ENCODE measurements at places on chromosomes 13 and 19. TPM values are rescaled to one million over a fixed set of nuclear protein-coding genes. Genes with fewer than 3 reads are reported as not detected.

Gene CPAMD8
- polyA plus RNA-seq, result not detected

Gene CDKN2D
- 149 TPM for polyA plus RNA-seq

Gene TEAD2
- 5.4 TPM for polyA plus RNA-seq

DNA sequence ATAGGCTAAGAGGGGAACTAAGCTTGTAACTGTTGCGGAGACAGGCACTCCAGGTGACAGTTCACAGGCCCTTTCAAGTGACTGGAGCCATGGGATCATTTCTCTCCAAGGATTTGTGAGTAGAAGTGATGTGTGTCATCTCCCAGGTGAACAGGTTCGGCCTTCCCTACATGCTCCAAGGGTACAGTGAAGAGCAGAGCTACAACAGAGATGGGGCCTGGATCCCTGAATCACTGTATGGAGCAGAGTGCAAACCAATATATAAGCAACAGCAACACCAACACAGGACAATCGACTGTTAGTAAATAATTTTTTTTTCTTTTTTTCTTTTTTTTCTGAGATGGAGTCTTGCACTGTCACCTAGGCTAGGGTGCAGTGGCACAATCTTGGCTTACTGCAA is 15.0 kb downstream of the ZSCAN18 start:
- H3K4me3 ChIP-seq, result no peak overlapping the region
- H3K36me3 ChIP-seq, result peaks cover 8% of the 10 kb centered on the region
- H3K27me3 ChIP-seq, result no peaks in the 10 kb centered on the region
- H3K27ac ChIP-seq, result no peak overlapping the region

GRCh38 chr13:36339600-36340155 is 6.5 kb downstream of the SPART start:
- H3K27ac ChIP-seq, result no peak overlapping the region
- no peaks in the 10 kb centered on the region for H3K36me3 ChIP-seq
- peaks cover 11% of the 10 kb centered on the region for H3K4me1 ChIP-seq
- H3K4me3 ChIP-seq, result no peak overlapping the region
- DNase-seq, result no peak
- H3K27me3 ChIP-seq, result no peaks in the 10 kb centered on the region

Gene NLRP5
- not detected for polyA plus RNA-seq

Gene ANKRD24
- polyA plus RNA-seq, result not detected

GRCh38 chr19:50739132-50739913 is 16.2 kb downstream of the CLEC11A start:
- H3K4me1 ChIP-seq, result no peaks in the 10 kb centered on the region

GRCh38 chr13:43786766-43787517 is at the start of gene ENOX1:
Gene ENOX1, minus strand, starts transcription at chr13:43786972.
- no peaks in the 10 kb centered on the region for H3K36me3 ChIP-seq
- peak; percentile 5 for DNase-seq
- no peak within 1 kb of the TSS for H3K27ac ChIP-seq
- peaks cover 45% of the 10 kb centered on the region for H3K27me3 ChIP-seq

Gene PTGIR
- polyA plus RNA-seq, result 4.5 TPM

Gene ZNF69
- polyA plus RNA-seq, result 0.30 TPM

Gene PSG2
- not detected for polyA plus RNA-seq

DNA sequence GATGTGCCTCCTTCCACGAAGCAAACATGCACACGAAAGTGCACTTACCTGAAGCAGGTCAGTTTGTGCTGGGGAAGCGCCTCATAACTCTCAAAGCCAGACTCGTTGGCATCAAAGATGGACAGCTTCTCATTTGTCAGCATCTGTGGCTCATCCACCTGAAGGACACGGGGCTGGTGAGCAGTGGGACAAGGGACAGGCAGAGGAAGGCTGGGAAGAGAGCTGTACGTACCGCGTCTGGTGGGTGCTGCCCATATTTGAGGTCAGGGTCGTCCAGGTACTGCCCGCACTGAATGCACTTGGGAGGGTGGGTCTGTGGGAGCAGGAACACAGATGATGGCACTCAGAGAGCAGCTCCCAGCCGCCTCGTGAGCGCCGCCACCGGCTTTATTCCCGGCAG is 35.1 kb downstream of the DNMT1 start:
- H3K27me3 ChIP-seq, result no peaks in the 10 kb centered on the region
- no peak overlapping the region for H3K4me3 ChIP-seq
- DNase-seq, result no peak
- no peak overlapping the region for H3K27ac ChIP-seq
- no peaks in the 10 kb centered on the region for H3K4me1 ChIP-seq

DNA sequence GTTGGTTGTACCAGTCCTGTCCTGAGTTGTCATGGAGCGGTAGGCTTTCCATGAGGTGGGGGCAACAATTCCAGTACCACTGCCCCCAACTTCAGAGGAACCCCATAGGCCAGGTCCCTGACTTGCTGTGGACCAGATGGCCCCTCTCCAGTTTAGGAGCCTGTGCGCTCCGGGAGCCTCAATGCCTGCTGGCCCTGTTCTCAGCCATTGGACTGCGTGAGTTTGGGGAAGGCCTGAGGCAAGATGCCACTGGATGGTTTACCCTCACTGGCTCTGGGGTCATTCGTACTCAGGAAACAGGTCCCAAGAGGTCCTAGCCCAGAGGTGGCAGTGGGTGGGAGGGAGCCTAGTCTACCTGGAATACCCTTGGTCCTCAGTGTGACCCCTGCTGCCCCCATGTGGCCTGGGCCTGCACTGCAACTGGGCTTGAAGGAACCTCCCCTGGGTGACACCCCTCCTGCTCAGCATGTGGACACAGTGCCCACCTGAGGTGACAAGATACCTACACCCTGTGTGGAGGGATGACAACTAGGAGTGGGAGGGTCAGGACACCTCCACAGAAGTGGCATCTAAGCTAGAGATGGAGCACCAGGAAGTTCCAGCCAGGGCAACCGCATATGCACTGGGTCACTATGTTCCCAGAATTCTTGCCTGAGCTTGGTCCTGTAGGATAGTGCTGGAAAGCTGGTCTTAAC is 6.0 kb upstream of the PRR19 start:
- no peaks in the 10 kb centered on the region for H3K27me3 ChIP-seq
- H3K4me3 ChIP-seq, result no peak overlapping the region
- H3K4me1 ChIP-seq, result peaks cover 15% of the 10 kb centered on the region
- DNase-seq, result peak; percentile 87
- no peaks in the 10 kb centered on the region for H3K36me3 ChIP-seq
- H3K27ac ChIP-seq, result peak overlapping the region; percentile 44

DNA sequence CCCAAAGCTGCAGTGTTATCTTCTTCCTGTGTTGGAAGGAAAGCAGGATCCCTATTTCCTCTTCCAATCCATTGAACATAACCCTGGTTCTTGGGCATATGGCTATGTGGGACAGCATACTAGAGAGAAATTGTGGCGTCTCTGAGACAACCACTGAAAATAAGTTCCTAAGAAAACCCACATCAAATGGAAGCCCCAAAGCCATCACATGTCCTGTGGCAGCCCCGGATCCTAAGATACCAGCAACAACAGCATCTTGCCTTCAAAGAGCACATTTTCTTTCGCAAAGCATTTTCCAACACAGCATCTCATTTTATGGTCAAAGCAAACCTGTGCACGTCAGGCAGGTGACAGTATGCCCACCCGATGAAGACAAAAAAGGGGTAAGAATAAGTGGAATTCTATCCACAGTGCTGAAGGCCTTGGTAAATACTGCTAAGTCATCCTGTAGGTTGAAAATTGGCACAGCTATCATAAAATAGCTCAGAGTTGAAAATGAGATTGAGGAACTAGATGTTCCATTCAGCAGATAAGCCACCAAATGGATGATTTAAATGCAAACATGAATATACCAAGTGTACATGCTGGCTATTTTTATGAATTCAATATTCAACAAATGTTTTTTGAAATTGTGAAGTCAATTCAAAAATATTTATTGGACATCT is 232.2 kb downstream of the DLEU7 start:
- H3K27me3 ChIP-seq, result no peaks in the 10 kb centered on the region
- no peaks in the 10 kb centered on the region for H3K36me3 ChIP-seq
- peaks cover 29% of the 10 kb centered on the region for H3K4me1 ChIP-seq
- peak overlapping the region; percentile 45 for H3K4me3 ChIP-seq

DNA sequence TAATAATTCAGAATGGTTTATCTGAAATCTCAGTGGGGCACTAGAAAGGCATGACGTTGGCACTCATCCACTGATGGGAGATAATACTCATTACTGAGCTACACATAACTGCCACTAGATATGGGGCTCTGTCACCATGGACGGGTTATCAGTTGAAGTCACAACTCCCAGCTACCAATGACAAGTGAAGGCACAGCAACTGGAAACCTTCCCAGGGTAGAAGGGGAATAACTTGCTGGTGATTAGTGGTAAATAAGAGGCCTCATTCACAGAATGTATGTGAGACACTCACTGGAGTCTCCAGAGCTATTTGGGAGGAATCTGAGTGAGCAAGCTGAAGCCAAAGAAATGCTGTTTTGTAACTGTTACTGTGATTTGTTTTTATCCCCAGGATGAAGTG is 249.6 kb downstream of the ENOX1 start:
- H3K27ac ChIP-seq, result no peak overlapping the region
- no peak overlapping the region for H3K4me3 ChIP-seq
- no peak for DNase-seq
- no peaks in the 10 kb centered on the region for H3K36me3 ChIP-seq

Gene KLK2
- not detected for polyA plus RNA-seq

GRCh38 chr13:83117046-83117445 is 765.2 kb downstream of the SLITRK1 start:
- DNase-seq, result no peak
- no peak overlapping the region for H3K4me3 ChIP-seq
- no peak overlapping the region for H3K27ac ChIP-seq

Gene RASGRP4
- not detected for polyA plus RNA-seq

- DNase-seq, result no peak
- H3K4me3 ChIP-seq, result no peak overlapping the region
- H3K36me3 ChIP-seq, result no peaks in the 10 kb centered on the region
- peaks cover 43% of the 10 kb centered on the region for H3K27me3 ChIP-seq
Observed at GRCh38 chr19:54918499-54918898, 12.6 kb downstream of the NCR1 start.

Gene LILRB2
- polyA plus RNA-seq, result 0.36 TPM

DNA sequence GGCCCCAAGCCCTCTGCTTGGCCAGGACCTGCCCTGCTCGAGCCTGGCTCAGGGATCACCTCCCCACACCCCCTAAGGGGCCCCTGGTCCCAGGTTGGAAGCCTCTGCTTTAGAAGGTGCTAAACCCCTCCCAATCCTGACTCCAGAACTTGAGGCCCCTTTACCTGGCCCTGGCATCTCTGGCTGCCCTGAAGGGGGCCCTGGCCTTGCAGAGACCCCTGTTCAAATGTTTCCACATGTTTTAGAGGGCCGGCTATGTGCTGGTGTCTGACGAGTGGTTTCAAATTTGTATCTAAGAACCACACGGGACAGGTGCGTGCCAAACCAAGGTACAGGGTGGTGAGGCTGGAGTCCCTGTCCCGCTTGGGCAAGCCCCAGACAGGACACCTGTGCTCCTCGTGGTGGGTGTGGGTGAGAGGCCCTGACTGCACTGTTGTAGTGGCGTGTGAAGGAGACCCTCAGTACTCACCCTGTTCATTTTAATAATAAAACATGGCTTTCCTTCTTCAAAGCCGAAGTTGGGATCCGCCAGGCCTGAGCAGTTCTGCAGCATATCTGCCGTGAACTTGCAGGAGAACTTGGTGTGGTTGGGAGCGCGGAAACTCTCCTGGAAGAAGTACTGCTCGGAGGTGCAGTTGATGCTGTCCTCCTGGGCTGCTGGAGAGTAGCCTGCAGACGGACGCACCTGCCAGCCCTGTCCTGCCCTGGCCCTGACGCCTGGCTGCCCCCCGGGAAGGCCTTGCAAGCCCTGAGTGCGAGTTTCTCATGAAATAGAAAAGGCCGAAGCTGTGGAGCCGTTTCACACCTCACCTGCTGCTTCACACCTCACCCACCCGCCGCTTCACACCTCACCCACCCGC is 5.4 kb downstream of the ATP4B start:
- H3K36me3 ChIP-seq, result no peaks in the 10 kb centered on the region
- no peaks in the 10 kb centered on the region for H3K27me3 ChIP-seq
- peaks cover 4% of the 10 kb centered on the region for H3K4me1 ChIP-seq
- no peak overlapping the region for H3K4me3 ChIP-seq
- H3K27ac ChIP-seq, result no peak overlapping the region
- DNase-seq, result no peak

DNA sequence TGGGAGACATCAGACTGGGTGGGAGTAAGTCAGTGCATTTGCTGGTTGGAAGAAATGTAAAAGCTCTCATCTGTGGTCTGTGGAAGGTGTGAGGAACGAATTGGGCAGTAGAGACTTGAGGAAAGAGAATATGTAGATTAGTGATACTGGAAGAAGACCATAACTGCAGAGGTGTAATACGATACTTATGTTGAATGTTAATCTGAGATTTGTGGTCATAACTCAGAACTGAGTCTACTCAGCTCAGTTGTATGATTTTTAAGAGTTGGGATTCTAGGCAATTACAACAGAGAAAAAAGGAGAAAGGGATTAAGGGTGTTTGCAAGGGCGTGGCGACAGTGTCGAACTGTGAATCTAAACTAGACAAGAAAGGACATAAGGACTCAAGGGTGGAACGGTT is 3.2 kb upstream of the IL17D start:
- no peak overlapping the region for H3K4me3 ChIP-seq
- no peak for DNase-seq
- H3K27ac ChIP-seq, result no peak overlapping the region
- no peaks in the 10 kb centered on the region for H3K36me3 ChIP-seq
- H3K27me3 ChIP-seq, result peaks cover 27% of the 10 kb centered on the region

- H3K4me1 ChIP-seq, result peaks cover 6% of the 10 kb centered on the region
- no peaks in the 10 kb centered on the region for H3K36me3 ChIP-seq
- peaks cover under 1% of the 10 kb centered on the region for H3K27me3 ChIP-seq
- H3K4me3 ChIP-seq, result no peak overlapping the region
- no peak overlapping the region for H3K27ac ChIP-seq
Observed at GRCh38 chr13:47110833-47111240, 214.0 kb upstream of the HTR2A start.

Data from naive B cell (primary cell).